ENCODE measurements at places on chromosomes 6 and 20. TPM values are rescaled to one million over a fixed set of nuclear protein-coding genes. Genes with fewer than 3 reads are reported as not detected.

NFS1 gene
- total RNA-seq, result 33.5 TPM

CTCFL gene
- not detected for total RNA-seq

VNN1 gene
- not detected for total RNA-seq

GSTA1 gene
- total RNA-seq, result not detected

CFAP206 gene
- total RNA-seq, result not detected

- no peak for DNase-seq
Observed at GRCh38 chr6:139248911-139249310, 42.9 kb downstream of the TXLNB start.

DNA sequence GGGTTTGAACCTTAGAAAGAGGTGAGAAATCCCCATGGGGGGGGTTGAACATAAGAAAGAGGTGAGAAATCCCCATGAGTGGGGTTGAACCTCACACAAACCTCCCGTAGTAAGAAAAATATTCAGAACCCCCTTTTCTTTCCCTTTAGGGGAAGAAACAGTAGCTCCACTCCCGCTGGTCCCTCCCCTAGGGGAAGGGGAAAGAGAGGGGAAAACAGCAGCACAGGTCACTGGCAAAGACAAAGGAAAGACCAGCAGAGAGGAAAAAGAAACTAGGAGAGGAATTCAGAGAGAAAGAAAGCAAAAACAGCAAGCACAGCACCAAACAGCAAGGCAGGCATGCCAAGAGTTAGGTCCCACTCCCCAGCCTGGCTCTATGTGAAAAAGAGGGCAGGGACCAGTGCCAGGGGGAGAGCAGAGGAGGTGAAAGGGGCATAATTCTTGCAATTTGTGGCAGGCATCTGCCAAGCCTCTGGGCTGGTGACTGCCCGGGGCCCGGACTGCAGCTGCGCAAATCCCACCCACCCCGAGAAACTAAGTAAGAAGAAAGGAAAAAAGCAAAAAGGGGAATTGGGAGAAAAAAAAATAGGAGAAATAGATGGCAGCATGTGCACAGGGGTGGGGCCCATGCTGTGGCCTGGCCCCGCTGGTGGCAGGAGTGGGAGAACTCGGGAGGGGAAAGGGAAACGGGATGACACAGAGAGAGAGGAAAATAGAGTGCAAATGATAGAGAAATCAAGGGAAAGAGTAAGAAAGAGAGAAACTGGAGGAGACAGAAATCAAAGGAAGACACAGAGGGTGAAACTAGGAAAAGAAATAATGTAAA lies 15.1 kb upstream of the GOPC start:
- peak; percentile 0 for DNase-seq

DNA sequence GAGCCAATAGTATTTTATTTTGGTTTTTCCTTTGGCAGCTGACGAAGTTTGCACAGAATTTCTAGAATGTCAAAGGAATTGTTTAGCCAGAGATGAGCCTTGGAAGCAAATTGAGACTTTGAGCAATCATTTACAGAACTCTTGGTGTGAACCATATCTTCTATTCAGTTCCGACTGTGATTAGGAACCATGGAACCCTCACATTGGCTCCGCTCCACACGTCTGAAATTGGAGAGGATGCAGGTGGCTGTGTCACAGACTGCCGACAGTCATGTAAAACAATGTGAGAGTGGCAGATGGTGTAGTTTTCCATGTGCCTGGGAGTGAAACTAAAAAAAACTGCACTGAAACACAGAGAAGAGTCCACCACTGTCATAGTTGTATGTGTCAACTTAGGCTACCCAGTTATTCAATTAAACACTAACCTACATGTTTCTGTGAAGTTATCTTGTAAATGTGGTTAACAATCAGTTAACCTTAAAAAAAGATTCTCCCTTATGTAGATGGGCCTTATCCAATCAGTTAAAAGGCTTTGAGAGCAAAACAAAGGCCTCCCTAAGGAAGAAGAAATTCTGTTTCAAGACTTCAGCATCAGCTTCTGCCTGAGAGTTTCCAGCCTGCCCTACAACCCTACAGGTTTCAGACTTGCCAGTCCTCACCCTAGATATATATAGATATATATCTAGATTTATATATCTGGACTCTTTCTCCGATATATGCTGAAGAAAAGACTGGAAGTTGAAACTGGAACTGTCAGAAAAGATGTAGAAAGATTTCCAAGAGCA lies 3.3 kb upstream of the HMGN4 start:
- DNase-seq, result no peak

DNA sequence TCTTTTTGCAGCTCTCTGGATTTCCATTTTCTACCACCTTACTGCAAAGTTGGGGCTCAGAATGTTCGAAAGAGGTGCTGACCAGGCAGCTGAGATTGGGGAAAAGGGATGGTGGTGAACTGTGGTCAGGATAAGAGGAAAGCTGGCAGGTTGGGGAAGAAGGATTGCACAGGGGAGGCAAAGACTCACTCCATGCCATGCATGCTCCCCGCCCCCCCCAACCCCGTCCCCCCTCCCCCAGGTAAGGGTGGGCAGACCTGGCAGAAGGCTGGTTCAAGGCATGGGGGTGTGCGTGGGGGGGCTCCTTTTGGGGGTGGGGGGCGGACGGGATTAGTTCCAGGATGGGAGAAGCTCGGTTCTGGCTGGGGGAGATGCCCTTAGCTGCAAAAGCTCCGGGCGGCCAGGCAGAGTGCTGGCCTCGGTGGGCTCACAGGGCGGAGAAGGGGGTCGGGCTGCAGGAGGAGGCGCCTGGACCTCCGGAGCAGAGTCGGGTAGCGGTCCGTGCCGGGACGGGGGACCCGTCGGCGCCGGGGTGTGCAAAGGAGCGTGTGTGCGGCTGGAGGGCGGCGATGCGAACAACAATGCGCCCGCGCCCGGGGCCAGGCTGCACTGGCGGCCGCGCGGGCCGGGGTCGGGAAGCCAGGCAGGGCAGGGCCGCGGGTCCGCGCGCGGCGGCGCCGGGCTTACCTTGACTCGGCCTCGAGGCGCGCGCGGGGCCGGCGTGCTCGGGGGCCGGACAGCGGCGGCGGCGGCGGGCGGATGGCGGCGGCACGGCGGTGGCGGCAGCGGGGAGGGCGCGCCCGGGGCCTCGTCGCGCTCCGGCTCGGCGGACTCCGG lies 880 bp downstream of the ADNP start:
- no peak for DNase-seq

DNA sequence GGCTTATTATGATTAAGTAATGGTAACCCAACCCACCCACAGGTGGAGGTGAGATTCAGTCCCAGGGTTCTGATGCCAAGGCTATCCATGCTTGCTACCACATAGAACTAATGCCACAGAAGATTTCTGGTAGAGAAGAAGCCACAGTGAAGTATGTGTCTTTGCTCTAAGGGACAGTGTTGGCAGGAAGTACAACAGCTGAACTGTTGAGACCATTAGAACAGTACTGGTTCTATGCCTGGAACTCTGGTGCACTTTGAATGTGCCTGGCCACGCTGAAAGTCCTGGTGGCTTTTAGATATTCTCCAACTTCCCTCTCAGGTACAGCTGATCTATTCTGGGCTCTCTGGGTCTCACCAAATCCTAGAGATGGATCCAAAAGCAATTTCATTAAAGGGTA lies 7.8 kb downstream of the STX7 start:
- no peak for DNase-seq

- DNase-seq, result no peak
Observed at GRCh38 chr20:25360631-25361286, 29.9 kb downstream of the ABHD12 start.

DNA sequence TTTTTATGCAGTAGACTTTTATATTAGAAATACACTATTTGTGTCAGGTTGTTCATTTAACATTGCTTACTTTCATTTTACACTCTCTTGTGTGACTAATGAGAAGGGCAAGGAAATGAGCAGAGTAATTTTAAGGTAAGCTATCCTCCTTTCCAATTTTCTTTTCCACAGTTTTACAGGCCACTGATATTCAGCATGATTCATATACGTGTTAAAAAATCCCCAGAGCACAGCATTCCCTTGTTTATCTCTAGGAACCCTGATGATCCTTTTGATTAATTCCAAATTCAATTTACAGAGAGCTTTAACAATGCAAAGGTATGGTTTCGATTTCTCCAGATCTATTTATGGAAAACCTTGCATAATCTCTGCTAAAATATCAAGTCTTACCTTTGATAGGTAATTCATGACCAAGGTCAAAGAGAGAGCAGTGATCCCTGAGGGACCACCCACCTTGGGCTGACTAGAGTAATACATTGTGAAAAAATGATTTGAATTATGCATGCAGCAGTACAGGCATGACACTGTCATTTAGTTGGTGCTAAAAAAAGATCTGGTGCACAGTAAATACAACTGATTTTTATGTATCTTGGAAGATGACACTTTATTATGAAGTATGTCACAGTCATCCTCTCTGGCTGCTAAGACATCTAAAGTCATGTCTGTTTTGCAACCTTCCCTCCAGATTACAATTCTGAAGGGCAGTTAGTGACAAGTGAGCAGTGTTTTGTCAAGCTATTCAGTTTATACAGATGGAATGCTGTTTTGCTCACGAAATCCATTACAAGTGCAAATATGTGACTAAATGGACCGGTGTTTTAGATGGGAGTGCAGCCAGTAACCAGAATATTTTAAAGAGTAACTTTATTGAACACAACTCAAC lies 736.6 kb downstream of the EPHA7 start:
- no peak for DNase-seq

GRCh38 chr6:70264306-70264705 lies 38.6 kb downstream of the COL9A1 start:
- no peak for DNase-seq

DNA sequence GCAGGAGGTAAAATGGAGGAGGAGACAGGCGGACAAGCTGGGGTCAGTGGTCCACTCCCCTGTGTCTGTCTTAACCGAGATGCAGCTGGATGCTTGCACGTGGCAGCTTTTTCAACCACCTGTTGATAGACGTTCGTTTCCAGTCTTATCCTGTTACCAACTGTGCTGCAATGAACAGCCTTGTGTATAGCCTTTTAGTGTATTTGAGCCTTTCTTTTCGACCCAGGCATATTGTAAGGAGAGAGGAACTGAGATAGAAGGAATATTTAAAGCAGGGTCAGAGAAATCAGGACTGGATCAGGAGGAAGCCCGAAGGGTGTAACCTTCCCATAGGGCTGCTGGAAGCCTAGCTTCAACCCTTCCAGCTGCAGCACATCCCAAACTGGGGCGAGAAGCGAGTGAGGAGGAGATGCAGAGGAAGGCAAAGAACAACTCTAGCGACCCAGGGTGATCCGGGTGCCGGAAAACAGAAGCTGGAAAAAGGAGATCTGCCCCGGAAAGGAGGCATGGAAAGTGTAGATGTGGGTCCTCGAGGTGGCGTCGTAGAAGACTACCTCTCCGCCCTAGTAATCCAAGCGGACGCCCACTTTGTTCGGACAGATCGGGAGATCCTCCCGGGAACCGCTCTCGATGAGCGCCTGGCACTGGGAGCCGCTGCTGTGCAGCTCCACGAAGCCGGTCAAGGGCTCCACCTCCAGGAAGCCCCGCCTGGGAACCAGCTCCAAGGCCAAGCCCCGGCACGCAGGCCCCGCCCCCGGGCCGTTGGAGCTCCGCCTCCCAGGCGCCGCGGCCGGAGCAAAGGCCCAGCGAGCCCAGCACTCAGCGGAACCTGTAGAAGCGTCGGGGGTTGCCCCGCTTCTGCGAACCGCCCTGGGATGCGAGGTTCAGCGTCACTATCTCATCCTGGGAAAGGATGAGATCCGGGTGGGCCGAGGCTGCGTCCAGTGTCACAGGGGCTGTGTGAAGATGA lies 11.2 kb downstream of the TRIM31 start:
- peak; percentile 12 for DNase-seq

DNA sequence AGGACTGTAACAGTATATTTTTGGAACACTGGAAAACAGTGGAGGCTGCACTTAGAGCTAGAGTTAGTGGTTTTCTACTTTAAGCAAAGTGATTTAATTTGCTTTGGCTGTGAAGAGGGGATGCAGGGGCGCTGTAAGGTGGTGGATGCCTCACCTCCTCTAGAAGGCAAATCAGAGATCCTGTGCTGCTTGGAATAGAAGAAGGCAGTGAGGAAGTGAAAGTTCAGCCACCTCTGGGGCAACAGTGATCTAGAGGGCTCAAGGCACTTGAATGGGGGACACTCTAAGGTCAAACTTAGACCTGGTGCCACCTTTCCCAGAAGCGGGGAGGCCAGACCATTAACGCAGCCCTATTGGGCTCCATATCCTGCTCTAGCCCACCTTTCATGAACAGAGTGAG lies 19.0 kb upstream of the SNRPB2 start:
- no peak for DNase-seq

DNA sequence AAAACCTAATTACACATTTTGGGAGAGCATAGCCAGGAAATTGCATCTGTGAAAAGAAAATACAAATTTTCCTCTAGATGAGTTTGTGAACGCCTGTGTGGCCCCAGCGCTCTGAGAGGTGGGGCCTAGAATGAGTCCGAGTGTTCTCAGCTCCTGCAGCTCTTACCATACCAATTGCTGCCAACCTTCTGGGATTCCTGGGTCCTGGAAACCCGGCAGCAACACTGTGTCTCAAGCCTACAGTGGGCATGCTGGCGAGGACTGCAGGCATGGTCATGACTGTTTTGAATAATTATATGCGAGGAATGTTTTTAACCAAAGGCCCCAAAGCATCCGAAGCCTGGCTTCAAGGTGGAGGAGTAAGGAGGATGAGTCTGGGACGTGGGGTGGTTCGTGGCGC lies 90.4 kb downstream of the SERAC1 start:
- no peak for DNase-seq

DNA sequence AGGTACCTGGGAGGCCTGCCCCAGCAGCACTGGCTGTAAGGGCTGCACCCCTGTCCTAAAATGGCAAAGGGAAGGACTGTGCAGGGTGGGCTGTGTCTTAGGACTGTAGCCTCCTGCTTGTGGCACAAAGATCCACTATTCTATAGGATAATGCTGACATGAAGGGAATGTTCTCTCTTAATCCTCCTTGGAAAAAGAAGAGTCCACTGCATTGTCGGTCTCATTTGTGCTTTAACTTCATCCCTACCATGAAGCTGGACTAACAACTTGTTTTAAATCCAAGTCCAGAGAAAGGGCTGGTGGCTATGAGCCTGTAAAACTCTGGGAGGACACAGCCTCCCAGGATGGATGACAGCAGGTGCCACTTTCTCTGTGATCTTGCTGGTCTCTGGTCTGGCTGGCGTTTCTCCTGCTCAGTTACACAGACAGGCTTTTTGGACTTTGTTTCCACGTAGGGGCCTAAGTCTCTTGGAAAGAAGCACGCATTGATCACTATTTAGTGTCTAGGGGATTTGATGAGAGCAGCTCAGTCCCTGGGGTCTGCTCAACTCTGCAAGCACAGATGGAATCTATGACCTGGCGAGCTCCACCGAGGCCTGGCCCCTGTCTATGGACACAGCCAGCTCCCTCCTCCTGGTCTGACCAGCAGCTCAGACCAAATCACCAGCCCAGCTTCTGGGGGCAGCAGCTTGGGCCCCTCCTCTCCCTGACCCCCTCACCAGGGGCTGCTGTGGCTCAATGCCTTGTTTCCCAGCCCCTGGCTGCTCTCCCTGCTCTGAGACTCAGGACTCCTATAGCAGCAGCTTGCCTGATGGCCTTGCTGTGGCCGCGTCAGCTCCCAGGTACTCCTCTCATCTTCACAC lies 4.8 kb downstream of the CST3 start:
- no peak for DNase-seq

GRCh38 chr6:156190270-156190669 lies 586.9 kb upstream of the ARID1B start:
- no peak for DNase-seq
